ENCODE measurements at places on chromosomes 4 and X.

DNA sequence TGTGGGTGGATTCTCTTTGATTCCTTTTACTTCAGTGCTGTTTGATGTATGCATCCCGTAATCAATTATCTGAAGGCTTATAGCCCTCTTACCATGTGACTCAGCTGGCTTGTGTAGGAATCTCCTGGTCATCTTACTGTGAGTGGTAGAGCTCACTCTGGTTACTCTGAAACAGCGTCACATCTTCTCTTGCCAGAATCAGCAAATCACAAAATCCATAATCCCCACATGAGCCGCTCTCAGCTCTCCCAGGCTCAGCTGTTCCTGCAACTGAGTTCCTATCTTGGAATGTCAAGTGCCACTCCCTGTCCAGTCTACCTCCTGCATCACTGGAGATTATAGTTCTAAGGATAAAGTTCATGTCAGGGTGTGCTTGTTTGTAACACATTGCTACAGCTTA, 278.0 kb downstream of the FBXO8 start:
- DNase-seq, result no peak

GRCh38 chr4:92091335-92091734, 212.4 kb upstream of the GRID2 start:
- peak; percentile 4 for DNase-seq

DNA sequence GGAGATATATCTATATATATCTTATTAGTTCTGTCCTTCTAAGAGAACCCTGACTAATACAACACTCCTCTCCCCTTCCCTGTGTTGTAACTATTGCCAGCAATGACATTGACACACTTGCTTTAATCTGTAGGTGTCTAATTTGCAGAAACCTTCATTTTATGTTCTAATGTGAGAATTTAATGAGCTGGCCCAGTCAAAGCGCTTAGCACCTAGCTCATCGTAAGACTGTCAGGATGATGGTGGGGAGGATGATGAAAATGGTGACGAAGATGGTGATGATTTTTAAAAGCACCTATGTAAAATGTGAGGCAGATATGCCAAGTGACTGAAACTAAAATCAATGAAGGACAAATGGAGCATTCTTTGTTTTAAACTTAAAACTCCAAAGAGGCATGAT, 183.8 kb downstream of the DHX15 start:
- no peak for DNase-seq

- DNase-seq, result no peak
Measured at GRCh38 chr4:108351791-108352190, 183.1 kb upstream of the LEF1 start.

- DNase-seq, result no peak
Measured at GRCh38 chrX:51776851-51777250, 33.6 kb downstream of the GSPT2 start.

GRCh38 chr4:164937576-164938270, 39.7 kb downstream of the TRIM61 start:
- DNase-seq, result peak; percentile 62

DNA sequence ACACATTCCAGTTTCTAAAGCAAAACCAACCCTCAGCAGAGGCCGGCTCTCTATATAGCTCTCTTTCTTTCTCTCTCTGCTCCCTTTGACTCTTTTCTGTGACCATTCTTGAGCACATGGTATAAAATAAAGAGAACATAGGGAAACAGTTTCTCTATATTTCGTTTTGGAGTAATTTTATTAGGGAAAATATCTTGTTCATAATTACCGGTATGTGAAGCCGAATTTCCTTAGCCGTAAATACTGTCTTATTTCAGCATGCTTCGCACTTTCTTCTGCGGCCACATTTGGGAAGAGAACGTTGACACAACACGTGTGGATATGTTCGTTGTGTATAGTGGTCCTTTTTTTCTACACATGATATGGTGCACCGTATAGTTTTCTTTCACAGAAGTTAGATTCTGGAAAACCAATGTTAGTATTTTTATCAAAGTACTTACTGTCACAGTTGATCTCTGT, 4.9 kb upstream of the LEF1 start:
- no peak for DNase-seq

DNA sequence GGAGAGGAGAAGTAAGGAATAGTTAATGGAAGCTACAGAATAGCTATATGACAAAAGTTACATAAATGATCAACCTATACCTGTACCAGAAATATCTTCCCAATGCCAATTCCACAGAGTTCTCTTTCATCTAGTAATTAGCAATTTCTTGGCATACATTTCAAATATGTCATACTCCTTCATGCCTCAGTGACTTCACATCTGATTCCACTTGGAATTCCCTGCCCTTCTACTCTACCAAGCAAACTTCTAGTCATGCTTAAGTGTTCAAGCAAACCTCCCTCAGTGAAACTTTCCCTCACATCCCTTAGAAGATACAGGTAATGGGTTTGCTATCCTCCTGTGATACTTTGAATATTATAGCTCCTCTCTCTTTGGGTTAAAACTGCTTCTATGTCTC, 127.1 kb downstream of the KLHL13 start:
- DNase-seq, result peak; percentile 28

DNA sequence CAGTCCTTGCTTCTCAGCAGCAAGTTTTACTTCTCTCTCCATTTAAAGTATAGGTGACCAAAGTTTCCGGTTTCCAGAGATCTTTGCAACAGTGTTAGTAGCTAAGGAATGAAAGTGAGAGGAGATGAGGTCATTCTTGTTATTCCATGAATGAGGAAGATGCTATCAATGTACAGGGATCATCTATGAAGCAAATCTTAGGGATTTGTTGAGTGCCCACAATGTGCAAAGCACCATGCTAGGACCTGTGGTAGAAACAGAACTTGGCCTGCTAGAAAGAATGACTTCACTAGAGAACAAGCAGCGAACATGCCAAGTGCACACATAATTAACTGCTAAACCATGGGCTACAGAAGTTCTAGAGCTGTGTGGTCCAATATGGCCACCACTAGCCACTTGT, 112.5 kb downstream of the MID1 start:
- DNase-seq, result no peak

- DNase-seq, result no peak
Measured at GRCh38 chr4:46254788-46255187, 130.9 kb upstream of the GABRG1 start.

GRCh38 chr4:2248044-2248780, 6.3 kb upstream of the HAUS3 start:
- DNase-seq, result no peak

DNA sequence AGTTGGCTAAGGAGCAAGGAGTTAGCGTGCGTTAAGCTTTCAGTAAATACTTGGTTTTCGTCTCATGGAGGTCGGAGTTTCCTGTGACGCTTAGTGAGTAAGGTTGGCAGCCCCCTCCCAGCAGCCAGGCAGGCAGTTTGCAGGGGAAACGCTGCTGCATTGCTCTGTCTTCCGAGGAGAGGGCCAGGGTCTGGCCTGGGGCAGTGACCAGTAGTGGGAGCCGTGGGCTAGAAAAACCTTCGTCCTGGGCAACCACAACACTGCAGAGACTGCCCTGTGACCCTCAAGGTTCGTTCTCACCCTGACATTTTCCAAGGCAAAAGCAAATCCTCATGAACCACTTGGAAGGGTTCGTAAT, 432 bp downstream of the TMEM175 start:
- no peak for DNase-seq

DNA sequence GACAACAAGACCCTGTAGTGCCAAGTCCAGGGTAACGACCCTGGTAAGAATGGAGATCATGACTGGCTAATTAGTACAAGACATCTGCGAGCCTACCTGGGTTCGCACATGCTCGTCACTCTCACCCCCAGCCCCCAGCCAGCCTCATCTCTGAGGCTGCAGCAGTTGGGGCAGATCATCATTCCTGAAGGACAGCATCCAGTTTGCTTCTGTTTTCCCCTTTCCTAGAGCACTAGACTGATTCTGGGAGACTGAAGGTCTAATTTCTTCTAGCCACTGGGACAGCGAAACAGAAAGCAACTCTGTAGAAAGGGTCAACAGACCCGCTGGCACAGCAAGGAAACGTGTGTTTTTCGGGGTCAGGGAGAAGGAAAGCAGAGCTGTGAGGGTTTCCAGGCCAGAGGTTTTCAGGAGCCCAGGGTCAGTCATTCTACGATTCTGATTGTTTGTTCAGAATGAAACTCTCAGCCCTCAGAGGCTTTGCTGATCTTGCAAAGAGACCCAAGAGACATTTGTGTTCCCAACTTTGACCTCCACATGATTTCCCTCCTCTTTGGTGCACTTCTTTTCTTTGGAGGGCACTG, 343.1 kb upstream of the NOCT start:
- no peak for DNase-seq

GRCh38 chr4:16757080-16757521, 141.3 kb downstream of the LDB2 start:
- no peak for DNase-seq

GRCh38 chrX:39678914-39679313, 418.8 kb downstream of the BCOR start:
- no peak for DNase-seq

DNA sequence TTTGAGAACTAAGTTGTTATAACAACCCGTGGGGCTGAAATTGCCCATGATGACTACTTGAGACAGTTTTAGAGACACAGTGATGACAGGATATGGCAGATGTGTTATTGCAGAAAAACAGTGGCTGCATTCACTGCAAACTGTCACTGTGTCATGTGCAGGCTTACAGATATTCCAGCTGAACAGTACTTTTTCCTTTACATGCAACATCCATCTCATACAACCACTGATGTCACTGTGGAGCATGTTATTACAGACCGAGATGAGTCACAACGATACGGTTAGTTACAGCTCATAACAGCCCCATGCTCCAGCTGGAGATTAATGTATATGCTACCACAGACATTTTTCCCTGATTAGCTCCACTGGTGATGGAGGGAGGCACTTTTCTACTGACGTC, 207.4 kb downstream of the TMA16 start:
- DNase-seq, result peak; percentile 77

GRCh38 chr4:42819863-42820514, 72.5 kb upstream of the GRXCR1 start:
- no peak for DNase-seq

DNA sequence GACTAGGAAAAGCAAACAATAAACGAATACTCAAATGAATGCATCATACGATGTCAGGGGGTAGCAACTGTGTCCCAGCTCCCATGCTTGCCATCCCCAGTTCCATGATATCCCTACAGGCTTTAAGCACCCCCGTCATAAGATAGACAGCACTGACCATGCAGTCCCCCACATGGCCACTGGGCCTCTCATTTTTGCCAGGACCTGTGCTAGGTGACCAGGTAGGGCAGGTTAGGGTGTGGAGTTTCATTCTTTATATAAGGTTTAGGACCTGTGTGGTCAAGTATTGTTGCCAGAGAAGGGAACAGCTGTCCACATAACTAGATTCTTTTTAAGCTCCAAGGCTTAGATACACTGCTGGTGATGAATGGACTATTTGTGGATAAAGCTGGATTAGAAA, 9.7 kb downstream of the PPEF2 start:
- no peak for DNase-seq

- DNase-seq, result no peak
Measured at GRCh38 chr4:70925899-70926635, 23.9 kb downstream of the MOB1B start.

DNA sequence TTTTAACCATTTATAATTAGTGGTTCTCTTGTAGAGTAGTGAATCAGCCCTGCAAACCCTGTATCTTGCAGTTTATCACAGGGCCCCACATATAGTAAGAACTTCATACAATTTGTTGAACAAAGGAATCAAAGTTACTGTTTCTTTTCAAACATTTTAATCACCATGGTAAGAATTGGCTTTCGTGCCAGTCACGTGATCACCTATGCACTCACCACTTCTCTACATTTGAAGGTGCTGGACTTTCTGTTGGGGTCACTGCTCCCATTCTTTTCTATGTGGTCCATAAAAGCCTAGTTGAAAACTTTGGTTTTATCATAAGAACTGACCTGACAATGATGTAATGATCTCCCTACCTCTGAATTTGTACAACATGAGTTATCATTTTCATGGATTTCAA, 426.4 kb upstream of the CPEB2 start:
- DNase-seq, result no peak

- DNase-seq, result no peak
Measured at GRCh38 chr4:88333741-88334405, 44.8 kb upstream of the HERC6 start.

DNA sequence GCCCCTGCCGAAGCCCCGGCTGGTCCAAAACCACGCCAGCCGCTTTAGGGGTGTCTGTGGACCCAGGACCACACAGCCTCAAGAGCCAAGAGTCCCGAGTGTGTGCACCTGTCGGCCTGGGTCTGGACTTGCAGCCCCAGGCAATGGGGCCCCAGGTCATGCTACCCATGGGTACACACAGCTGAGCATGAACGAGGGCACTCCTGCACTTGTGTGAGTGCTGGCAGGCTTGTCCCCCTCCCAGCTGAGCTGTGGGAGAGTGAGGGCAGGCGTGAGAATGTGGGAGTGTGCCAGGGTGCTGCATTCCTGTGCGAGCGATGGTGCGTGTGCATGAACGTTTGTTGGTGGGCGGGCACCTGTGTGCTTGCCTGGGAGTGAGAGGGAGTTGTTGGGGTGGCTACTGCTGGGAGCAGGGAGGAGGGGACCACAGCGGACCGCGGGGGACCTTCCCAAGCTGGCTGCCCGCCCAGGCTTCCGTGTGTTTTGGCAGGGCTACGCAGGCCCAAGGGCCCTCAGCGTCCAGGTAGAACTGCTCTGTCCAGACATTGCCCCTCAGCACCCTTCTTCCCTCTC, 30.8 kb downstream of the BLOC1S4 start:
- peak; percentile 79 for DNase-seq
